MM.1S (cell line): ENCODE measurements at places on chromosomes 11 and 22.
A peak's percentile ranks its signal among the peaks of the same experiment; 100 is the strongest.

GRCh38 chr11:7524462-7525235 lies 10.8 kb downstream of the PPFIBP2 start:
- peaks cover 32% of the 10 kb centered on the region for H3K4me1 ChIP-seq
- no peak for DNase-seq
- H3K4me3 ChIP-seq: no peak overlapping the region
- no peaks in the 10 kb centered on the region for H3K27me3 ChIP-seq
- H3K36me3 ChIP-seq: no peaks in the 10 kb centered on the region

DNA sequence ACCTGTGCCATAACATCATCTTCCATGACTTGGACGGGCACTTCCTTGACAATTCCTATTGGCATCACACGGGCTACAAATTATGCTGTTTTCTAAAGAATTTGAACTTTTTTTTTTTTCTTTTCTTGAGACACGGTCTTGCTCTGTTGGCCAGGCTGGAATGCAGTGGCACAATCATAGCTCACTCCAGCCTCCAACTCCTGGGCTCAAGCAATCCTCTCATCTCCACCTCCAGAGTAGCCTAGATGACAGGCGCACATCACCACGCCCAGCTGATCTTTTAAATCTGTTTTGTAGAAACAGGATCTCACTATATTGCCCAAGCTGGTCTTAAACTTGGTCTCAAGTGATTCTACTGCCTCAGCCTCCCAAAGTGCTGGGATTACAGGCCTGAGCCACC lies 3.3 kb upstream of the CRYBB3 start:
- H3K4me1 ChIP-seq: no peaks in the 10 kb centered on the region
- H3K27ac ChIP-seq: no peak overlapping the region
- H3K36me3 ChIP-seq: no peaks in the 10 kb centered on the region
- H3K4me3 ChIP-seq: no peak overlapping the region
- DNase-seq: no peak
- peaks cover 41% of the 10 kb centered on the region for H3K27me3 ChIP-seq

DNA sequence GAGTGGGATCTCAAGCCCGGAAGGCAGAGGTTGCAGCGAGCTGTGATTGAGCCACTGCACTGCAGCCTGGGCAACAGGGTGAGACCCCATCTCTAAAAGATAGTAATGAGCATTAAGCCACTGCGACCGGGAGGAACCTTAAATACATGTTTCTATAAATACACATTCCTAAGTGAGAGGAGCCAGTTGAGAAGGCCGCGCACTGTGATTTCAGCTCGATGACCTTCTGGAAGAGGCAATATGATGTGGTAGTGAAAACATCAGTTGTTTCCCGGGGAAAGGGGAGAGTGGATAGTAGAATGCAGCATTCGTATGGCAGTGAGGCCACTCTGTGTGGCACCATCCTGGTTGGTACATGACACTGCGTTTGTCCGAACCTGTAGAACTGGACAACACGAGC lies 18.0 kb downstream of the PTDSS2 start:
- H3K36me3 ChIP-seq: no peaks in the 10 kb centered on the region
- no peak for DNase-seq
- no peak overlapping the region for H3K27ac ChIP-seq
- H3K4me3 ChIP-seq: no peak overlapping the region

DNA sequence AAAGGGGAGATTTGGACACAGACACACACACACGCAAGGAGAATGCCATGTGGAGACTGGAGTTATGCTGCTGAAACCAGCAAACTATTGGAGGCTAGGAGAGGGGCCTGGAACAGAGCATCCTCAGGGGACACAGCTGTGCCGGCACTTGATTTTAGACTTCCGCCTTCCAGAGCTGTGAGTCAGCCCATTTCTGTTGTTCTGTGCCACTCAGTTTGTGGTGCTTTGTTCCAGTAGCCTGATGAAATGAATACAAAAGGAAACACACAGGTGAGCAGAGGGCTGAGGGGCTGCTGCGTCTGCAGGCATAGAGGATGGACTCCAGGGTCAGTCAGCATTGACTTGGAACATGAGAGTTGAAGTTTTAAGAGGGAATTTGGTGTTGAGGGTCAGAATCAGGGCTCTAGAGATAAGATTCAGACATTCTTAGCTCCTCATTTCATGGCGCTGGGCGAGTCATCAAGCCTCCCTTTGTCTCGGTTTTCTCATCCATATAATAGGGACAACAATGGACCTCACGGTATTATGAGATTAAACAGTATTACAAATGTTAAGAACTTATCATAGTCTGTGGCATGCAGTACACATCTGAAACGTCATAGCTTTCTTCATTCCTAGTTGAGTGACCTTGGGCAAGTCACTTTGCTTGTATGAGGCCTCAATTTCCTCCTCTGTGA lies 191.0 kb downstream of the MIAT start:
- no peak overlapping the region for H3K27ac ChIP-seq
- no peaks in the 10 kb centered on the region for H3K27me3 ChIP-seq
- DNase-seq: no peak
- H3K36me3 ChIP-seq: no peaks in the 10 kb centered on the region
- no peaks in the 10 kb centered on the region for H3K4me1 ChIP-seq

GRCh38 chr22:37633089-37633624 lies 6.3 kb upstream of the SH3BP1 start:
- DNase-seq: no peak
- H3K36me3 ChIP-seq: no peaks in the 10 kb centered on the region
- H3K4me3 ChIP-seq: no peak overlapping the region

DNA sequence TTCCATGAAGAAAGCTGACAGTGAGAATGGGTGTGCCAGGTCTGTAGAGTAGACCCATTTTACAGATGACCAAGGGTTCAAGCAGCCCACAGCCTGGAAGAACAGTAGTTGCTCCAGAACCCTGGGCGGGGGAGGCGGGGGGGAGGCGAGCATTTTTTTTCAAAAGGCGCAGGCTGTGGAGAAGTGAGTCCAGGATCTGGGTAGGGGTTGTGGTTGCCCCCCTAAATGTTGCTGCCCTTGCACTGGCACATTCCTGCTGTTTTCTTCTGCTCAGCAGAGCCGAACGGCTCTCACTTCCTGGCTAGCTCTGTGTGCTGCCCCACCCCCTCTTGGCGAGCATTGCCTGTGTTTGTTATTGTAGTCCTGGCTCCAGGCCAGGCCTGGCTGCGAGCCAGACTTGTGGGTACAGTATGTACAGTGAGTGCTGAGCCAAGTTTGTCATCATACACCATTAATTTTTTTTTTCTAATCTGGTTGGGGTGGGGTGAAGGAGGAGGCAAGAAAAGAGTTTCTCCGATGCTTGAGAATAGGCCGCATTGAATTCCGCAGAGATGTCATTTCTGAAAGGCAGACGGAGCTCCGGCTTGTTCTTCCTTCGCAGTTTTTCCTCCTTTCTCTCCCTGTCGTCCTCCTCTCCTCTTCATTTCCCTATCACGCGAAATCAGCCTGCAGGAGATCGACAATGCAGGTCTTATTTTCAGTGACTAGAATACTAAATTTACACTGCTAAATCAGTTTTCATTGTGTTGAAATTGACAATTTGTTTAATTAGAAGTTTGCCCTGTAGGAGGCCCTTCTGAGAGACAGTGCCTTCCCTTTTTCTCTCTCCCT lies 100.5 kb downstream of the ZBTB16 start:
- peak overlapping the region; percentile 35 for H3K4me3 ChIP-seq
- no peaks in the 10 kb centered on the region for H3K27me3 ChIP-seq
- DNase-seq: peak; percentile 97
- H3K4me1 ChIP-seq: peaks cover 20% of the 10 kb centered on the region
- H3K27ac ChIP-seq: peak overlapping the region; percentile 68
- H3K36me3 ChIP-seq: no peaks in the 10 kb centered on the region

- H3K4me1 ChIP-seq: peaks cover 1% of the 10 kb centered on the region
- no peaks in the 10 kb centered on the region for H3K36me3 ChIP-seq
- no peaks in the 10 kb centered on the region for H3K27me3 ChIP-seq
- no peak overlapping the region for H3K27ac ChIP-seq
- no peak overlapping the region for H3K4me3 ChIP-seq
These were observed 1291.5 kb downstream of the TBC1D22A start for GRCh38 chr22:48053973-48054372.

DNA sequence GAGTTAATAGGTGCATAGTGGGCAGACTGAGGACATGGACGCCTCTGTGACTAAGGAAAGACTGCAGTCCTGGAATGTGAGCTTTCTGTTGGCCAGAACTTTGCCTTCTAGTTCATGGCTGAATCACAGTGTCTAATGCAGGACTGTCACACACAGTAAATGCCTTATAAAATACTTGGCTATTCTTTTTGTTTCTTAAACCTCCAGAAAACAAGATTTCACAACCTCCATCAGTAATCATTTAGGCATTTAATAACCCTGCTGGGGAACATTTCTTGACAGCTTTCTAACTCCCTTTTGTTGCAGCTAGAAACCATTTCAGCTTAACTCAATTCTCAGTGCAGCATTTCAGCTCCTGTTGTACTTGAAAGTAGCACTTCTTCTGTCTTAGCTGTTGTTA lies 335.8 kb upstream of the DDI1 start:
- H3K4me3 ChIP-seq: no peak overlapping the region
- no peaks in the 10 kb centered on the region for H3K36me3 ChIP-seq
- H3K27ac ChIP-seq: no peak overlapping the region
- no peak for DNase-seq
- H3K4me1 ChIP-seq: no peaks in the 10 kb centered on the region

GRCh38 chr11:61709572-61709971 lies 29.4 kb downstream of the DAGLA start:
- no peak overlapping the region for H3K27ac ChIP-seq
- no peaks in the 10 kb centered on the region for H3K36me3 ChIP-seq
- no peaks in the 10 kb centered on the region for H3K4me1 ChIP-seq
- no peak for DNase-seq

- H3K27ac ChIP-seq: no peak overlapping the region
- H3K4me1 ChIP-seq: no peaks in the 10 kb centered on the region
- no peaks in the 10 kb centered on the region for H3K27me3 ChIP-seq
- no peak for DNase-seq
- H3K36me3 ChIP-seq: no peaks in the 10 kb centered on the region
These were observed 73.8 kb upstream of the CRTAM start for GRCh38 chr11:122764371-122765090.

- H3K4me3 ChIP-seq: no peak overlapping the region
- H3K27me3 ChIP-seq: peaks cover 89% of the 10 kb centered on the region
- no peak overlapping the region for H3K27ac ChIP-seq
- DNase-seq: no peak
These were observed 29.6 kb downstream of the ASCL2 start for GRCh38 chr11:2240834-2241233.

- DNase-seq: no peak
- no peak overlapping the region for H3K4me3 ChIP-seq
- no peaks in the 10 kb centered on the region for H3K27me3 ChIP-seq
- H3K36me3 ChIP-seq: no peaks in the 10 kb centered on the region
These were observed 42.0 kb downstream of the ALX4 start for GRCh38 chr11:44267750-44268613.

DNA sequence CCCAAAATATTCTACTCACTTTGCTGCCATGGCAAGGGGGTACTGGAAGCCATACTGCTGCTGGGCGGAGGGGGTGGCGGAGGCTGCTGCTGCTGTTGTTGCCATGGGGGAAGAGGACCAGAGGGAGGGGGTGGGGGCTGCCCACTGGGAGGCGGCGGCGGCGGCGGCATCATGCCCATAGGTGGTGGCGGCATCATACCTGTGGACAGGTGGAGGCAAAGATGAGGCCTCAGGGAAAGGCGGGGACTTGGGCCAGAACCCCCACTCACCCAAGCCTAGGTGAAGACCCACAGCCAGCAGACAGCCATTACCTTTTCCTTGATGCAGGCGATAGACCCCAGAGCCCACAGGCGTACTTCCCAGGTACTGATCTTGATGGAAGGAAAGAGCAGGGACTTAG lies 7.1 kb upstream of the PYGM start:
- DNase-seq: no peak
- no peaks in the 10 kb centered on the region for H3K27me3 ChIP-seq
- no peak overlapping the region for H3K27ac ChIP-seq
- H3K4me1 ChIP-seq: no peaks in the 10 kb centered on the region

DNA sequence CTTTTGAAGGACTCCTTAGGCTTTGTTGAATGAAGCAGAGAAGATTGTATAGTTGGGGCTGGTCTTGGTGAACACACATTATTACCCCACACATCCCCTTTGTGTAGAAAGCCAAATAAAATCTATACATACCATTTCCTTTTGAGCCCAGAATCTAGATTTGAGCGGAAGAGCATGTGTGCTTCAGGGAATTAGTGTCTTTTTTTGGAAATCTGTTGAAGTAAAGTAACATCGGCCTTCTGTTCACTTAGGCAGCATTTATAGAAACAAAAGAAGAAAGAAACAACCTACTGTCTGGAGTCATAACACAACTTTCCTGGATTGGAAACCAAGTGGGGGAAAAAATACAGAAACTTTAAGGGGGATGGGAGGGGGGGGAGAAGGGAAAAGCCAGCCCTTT lies 37.9 kb upstream of the TTC12 start:
- H3K27me3 ChIP-seq: no peaks in the 10 kb centered on the region
- DNase-seq: no peak
- no peak overlapping the region for H3K27ac ChIP-seq
- H3K36me3 ChIP-seq: no peaks in the 10 kb centered on the region

GRCh38 chr11:613369-613968 lies 2.3 kb downstream of the IRF7 start:
- peaks cover 13% of the 10 kb centered on the region; the same call in 1 of the 2 replicates for H3K4me1 ChIP-seq
- H3K36me3 ChIP-seq: no peaks in the 10 kb centered on the region; the same call in 1 of the 2 replicates
- no peak overlapping the region for H3K4me3 ChIP-seq

DNA sequence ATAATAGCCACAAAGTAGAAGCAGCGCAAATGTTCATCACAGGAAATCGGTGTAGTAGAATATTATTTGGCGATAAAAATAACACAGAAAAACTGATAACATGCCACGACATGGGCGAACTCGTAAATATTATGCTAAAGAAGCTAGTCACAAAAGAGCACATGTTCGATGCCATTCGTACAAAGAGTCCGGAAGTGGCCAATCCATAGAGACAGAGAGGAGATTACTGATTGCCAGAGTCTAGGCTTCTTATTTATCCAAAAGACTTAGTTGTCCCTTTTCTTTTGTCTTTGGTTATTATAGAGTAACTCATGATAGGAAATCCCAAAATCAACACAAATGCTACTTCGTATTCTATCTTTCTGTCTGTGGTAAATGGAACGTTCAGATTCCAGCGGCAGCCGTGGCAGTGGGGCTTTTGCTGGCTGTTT lies 56.5 kb downstream of the MED15 start:
- H3K4me3 ChIP-seq: no peak overlapping the region
- no peak overlapping the region for H3K27ac ChIP-seq
- no peak for DNase-seq
- no peaks in the 10 kb centered on the region for H3K27me3 ChIP-seq
- H3K36me3 ChIP-seq: no peaks in the 10 kb centered on the region; the same call in none of the 2 replicates
- no peaks in the 10 kb centered on the region for H3K4me1 ChIP-seq

- H3K4me3 ChIP-seq: no peak overlapping the region
- no peaks in the 10 kb centered on the region for H3K4me1 ChIP-seq
- no peak for DNase-seq
- H3K27ac ChIP-seq: no peak overlapping the region
- peaks cover 12% of the 10 kb centered on the region for H3K36me3 ChIP-seq
These were observed 8.2 kb downstream of the CFL1 start for GRCh38 chr11:65849771-65850216.

- no peak overlapping the region for H3K4me3 ChIP-seq
- H3K27me3 ChIP-seq: no peaks in the 10 kb centered on the region
- H3K27ac ChIP-seq: no peak overlapping the region
- DNase-seq: no peak
- no peaks in the 10 kb centered on the region for H3K36me3 ChIP-seq
- no peaks in the 10 kb centered on the region for H3K4me1 ChIP-seq
These were observed 1173.2 kb downstream of the BRD1 start for GRCh38 chr22:48654492-48654891.
